Immature natural killer cell (primary cell): ENCODE measurements at places on chromosomes 11 and 22. TPM values are rescaled to one million over a fixed set of nuclear protein-coding genes. Genes with fewer than 3 reads are reported as not detected.

GRCh38 chr11:30936491-30936890, 350.3 kb upstream of the MPPED2 start:
- H3K27me3 ChIP-seq: peaks cover 2% of the 10 kb centered on the region
- H3K36me3 ChIP-seq: no peaks in the 10 kb centered on the region
- no peak overlapping the region for H3K27ac ChIP-seq
- H3K4me3 ChIP-seq: no peak overlapping the region
- DNase-seq: no peak

- peak overlapping the region; percentile 87 for H3K4me3 ChIP-seq
- H3K27ac ChIP-seq: peak overlapping the region; percentile 98
- peak; percentile 49 for DNase-seq
- H3K4me1 ChIP-seq: peaks cover 87% of the 10 kb centered on the region
- H3K36me3 ChIP-seq: peaks cover 58% of the 10 kb centered on the region
Measured at GRCh38 chr22:37230673-37231405, 13.2 kb downstream of the RAC2 start.

The ACRV1 gene
- polyA plus RNA-seq: not detected

- H3K4me1 ChIP-seq: no peaks in the 10 kb centered on the region
- H3K27ac ChIP-seq: no peak overlapping the region
- no peak for DNase-seq
- H3K36me3 ChIP-seq: no peaks in the 10 kb centered on the region
Measured at GRCh38 chr22:44344407-44344806, 31.7 kb upstream of the SHISAL1 start.

The CD3G gene
- polyA plus RNA-seq: 4.1 TPM

- H3K4me3 ChIP-seq: no peak overlapping the region
- no peak for DNase-seq
- no peaks in the 10 kb centered on the region for H3K4me1 ChIP-seq
- peaks cover 2% of the 10 kb centered on the region for H3K27me3 ChIP-seq
- H3K36me3 ChIP-seq: no peaks in the 10 kb centered on the region
Measured at GRCh38 chr22:32596471-32596870, 121.9 kb downstream of the FBXO7 start.

The SLC22A24 gene
- polyA plus RNA-seq: not detected

- DNase-seq: no peak
- no peaks in the 10 kb centered on the region for H3K27me3 ChIP-seq
- H3K27ac ChIP-seq: no peak overlapping the region
- no peaks in the 10 kb centered on the region for H3K36me3 ChIP-seq
- no peaks in the 10 kb centered on the region for H3K4me1 ChIP-seq
Measured at GRCh38 chr11:44403587-44404273, 93.8 kb upstream of the ALX4 start.

GRCh38 chr22:50425179-50425916, 49.5 kb downstream of the SBF1 start:
- H3K27ac ChIP-seq: no peak overlapping the region
- peaks cover 37% of the 10 kb centered on the region for H3K36me3 ChIP-seq
- peaks cover 3% of the 10 kb centered on the region for H3K27me3 ChIP-seq
- no peak for DNase-seq
- H3K4me1 ChIP-seq: no peaks in the 10 kb centered on the region
- no peak overlapping the region for H3K4me3 ChIP-seq

GRCh38 chr11:66335531-66336233, 552 bp downstream of the RIN1 start:
- peaks cover 10% of the 10 kb centered on the region for H3K27me3 ChIP-seq
- no peak overlapping the region for H3K27ac ChIP-seq
- H3K4me3 ChIP-seq: peak overlapping the region; percentile 78
- DNase-seq: no peak
- peaks cover 15% of the 10 kb centered on the region for H3K4me1 ChIP-seq
- H3K36me3 ChIP-seq: peaks cover 19% of the 10 kb centered on the region

GRCh38 chr11:3104961-3105790, 48.0 kb upstream of the CARS1 start:
- no peak for DNase-seq
- peaks cover 3% of the 10 kb centered on the region for H3K36me3 ChIP-seq
- H3K27ac ChIP-seq: peak overlapping the region; percentile 80
- peaks cover 31% of the 10 kb centered on the region for H3K4me1 ChIP-seq
- no peak overlapping the region for H3K4me3 ChIP-seq

DNA sequence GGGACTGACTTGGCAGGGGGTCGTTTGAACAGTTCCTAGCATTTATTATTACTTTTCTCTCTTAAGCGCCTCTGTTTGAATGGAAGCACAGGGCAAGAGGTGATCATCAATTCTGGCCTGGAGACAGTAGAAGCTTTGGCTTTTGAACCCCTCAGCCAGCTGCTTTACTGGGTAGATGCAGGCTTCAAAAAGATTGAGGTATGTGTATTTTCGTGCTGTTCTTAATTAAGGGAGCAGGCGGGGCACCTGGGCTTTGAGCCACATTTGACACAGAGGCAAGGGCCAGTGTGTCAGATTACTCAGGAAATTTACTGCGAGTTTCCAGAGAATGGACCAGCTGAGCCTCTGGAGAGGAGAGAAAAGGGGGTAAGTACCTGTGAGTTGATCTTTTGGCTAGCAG, 102.4 kb upstream of the SORL1-AS1 start:
- no peak overlapping the region for H3K27ac ChIP-seq
- H3K36me3 ChIP-seq: peaks cover 30% of the 10 kb centered on the region
- DNase-seq: no peak
- peaks cover 13% of the 10 kb centered on the region for H3K27me3 ChIP-seq
- H3K4me3 ChIP-seq: no peak overlapping the region

The P2RX3 gene
- not detected for polyA plus RNA-seq

DNA sequence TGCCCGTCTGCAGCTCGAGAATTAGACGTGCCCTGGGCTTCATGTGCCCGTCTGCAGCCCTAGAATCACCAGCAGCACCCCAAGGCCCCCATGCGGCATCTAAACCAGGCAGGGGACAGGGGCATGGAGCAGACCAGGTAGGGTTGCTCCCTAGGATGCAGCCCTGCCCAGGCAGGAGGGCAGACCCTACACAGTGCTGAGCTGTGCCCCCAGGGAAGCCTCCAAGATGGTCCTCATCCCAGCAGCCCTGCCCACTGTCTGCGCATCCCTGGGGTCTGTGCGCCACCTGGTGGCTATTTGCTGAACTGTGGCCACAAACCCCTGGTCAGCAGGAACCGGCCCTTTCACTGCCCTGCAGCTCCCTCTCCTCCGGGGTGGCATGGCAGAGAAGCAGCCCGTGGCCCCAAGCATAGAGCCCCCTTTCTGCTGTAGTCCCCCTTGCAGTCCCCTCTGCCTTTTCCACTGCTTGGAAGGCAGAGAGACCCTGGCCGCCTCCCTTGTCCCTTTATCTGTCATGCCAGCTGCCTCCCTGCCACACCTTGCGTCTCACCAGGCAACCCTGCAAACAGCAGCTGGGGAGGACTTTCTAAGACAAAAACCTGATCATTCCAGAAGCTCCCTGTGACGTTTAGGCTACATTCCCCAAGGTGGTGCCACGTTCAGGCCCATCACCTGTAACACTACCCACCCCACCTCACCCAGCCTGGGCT, 86.6 kb downstream of the KCNQ1 start:
- no peak overlapping the region for H3K27ac ChIP-seq
- no peaks in the 10 kb centered on the region for H3K36me3 ChIP-seq
- H3K4me1 ChIP-seq: peaks cover 13% of the 10 kb centered on the region
- DNase-seq: peak; percentile 65

- H3K27ac ChIP-seq: no peak overlapping the region
- DNase-seq: no peak
- H3K36me3 ChIP-seq: no peaks in the 10 kb centered on the region
- H3K4me1 ChIP-seq: no peaks in the 10 kb centered on the region
Measured at GRCh38 chr11:2797121-2797711, 88.4 kb downstream of the CDKN1C start.

The UPK2 gene
- 0.81 TPM for polyA plus RNA-seq

DNA sequence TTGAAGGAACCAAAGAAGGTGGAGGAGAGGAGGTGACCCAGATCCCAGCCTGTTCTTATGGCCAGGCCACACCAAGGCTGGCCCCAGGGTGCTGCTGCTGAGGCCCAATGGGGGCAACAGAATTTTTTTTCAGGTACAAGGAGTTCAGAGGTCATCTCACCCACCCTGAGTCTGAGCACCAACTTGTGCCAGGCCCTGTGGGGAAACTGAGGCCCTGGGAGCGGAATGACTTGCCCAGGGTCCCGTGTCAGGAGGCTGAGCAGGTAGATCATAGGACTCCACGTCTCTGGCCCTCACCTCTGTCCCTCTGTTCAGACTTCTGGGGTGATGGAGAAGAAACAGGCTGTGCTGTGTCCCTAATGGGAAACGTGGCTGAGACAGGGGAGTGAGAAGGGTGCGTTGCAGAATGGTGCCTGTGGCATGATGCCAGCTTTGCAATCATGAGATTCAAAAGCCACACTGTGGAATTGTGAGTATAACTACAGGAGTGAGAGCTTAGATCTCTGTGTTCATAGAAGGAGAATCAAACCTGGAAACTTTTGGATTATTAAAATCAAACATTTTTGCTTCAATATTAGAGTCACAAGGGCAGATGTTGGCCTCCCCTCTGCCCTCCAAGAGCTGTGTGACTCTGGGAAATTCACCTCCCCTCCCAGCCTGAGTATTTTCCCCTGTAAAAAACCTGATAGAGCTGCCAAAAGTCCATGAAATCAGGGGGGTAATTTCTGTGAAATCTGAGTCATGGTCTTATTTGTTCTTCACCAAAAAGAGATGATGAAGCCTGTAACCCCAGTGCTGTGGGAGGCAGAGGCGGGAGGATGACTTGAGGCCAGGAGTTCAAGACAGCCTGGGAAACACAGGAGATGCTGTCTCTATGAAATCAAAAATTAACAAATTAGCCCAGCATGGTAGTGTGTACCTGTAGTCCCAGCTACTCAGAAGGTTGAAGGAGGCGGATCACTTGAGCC, 874 bp downstream of the APOL1 start:
- peak overlapping the region; percentile 93 for H3K27ac ChIP-seq
- no peak for DNase-seq
- H3K36me3 ChIP-seq: peaks cover 8% of the 10 kb centered on the region
- peaks cover 65% of the 10 kb centered on the region for H3K4me1 ChIP-seq

- no peak overlapping the region for H3K4me3 ChIP-seq
- no peak for DNase-seq
- H3K4me1 ChIP-seq: no peaks in the 10 kb centered on the region
- H3K27me3 ChIP-seq: no peaks in the 10 kb centered on the region
Measured at GRCh38 chr11:132347156-132348090, 977.0 kb downstream of the NTM start.

GRCh38 chr11:101336155-101336554, 206.5 kb upstream of the PGR start:
- H3K27ac ChIP-seq: no peak overlapping the region
- DNase-seq: no peak
- H3K36me3 ChIP-seq: no peaks in the 10 kb centered on the region

GRCh38 chr22:36287881-36288515, 35.1 kb downstream of the APOL1 start:
- peaks cover 60% of the 10 kb centered on the region for H3K36me3 ChIP-seq
- H3K4me1 ChIP-seq: peaks cover 58% of the 10 kb centered on the region
- DNase-seq: no peak
- H3K4me3 ChIP-seq: no peak overlapping the region

The IGF2 gene
- polyA plus RNA-seq: not detected

- H3K4me3 ChIP-seq: no peak overlapping the region
- no peaks in the 10 kb centered on the region for H3K4me1 ChIP-seq
- DNase-seq: no peak
- H3K27ac ChIP-seq: no peak overlapping the region
- no peaks in the 10 kb centered on the region for H3K27me3 ChIP-seq
Measured at GRCh38 chr11:110470716-110471115, 41.0 kb downstream of the FDX1 start.

GRCh38 chr11:70230840-70231710, 28.0 kb downstream of the FADD start:
- no peak overlapping the region for H3K27ac ChIP-seq
- peaks cover 3% of the 10 kb centered on the region for H3K27me3 ChIP-seq
- no peak for DNase-seq
- no peaks in the 10 kb centered on the region for H3K4me1 ChIP-seq
- no peaks in the 10 kb centered on the region for H3K36me3 ChIP-seq
- no peak overlapping the region for H3K4me3 ChIP-seq

DNA sequence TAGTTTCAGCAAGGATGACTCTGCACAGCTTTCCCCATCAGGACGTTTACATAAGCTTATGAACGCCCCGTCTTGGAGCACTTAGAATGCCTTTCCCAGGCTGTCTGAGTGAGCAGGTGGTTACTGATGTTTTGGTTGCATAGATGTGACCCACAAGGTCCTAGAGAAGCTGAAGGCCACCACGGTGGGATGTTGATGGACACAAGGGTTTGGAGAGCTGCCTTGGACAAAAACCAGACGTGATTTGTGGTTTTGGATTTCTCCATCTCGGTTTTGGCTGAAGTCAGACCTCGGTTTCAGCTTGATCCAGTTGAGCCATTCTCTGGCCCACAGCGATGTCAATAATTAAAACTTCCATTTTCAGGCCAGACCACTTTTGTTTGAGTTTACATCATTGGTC, 151.9 kb downstream of the LDLRAD3 start:
- H3K4me1 ChIP-seq: peaks cover 15% of the 10 kb centered on the region
- no peak for DNase-seq
- H3K4me3 ChIP-seq: no peak overlapping the region
- peaks cover 21% of the 10 kb centered on the region for H3K27me3 ChIP-seq

The BBOX1 gene
- not detected for polyA plus RNA-seq

- no peak overlapping the region for H3K27ac ChIP-seq
- H3K4me1 ChIP-seq: no peaks in the 10 kb centered on the region
- H3K36me3 ChIP-seq: no peaks in the 10 kb centered on the region
- DNase-seq: no peak
- H3K27me3 ChIP-seq: peaks cover 2% of the 10 kb centered on the region
Measured at GRCh38 chr11:132595711-132596134, 936.6 kb downstream of the OPCML start.

DNA sequence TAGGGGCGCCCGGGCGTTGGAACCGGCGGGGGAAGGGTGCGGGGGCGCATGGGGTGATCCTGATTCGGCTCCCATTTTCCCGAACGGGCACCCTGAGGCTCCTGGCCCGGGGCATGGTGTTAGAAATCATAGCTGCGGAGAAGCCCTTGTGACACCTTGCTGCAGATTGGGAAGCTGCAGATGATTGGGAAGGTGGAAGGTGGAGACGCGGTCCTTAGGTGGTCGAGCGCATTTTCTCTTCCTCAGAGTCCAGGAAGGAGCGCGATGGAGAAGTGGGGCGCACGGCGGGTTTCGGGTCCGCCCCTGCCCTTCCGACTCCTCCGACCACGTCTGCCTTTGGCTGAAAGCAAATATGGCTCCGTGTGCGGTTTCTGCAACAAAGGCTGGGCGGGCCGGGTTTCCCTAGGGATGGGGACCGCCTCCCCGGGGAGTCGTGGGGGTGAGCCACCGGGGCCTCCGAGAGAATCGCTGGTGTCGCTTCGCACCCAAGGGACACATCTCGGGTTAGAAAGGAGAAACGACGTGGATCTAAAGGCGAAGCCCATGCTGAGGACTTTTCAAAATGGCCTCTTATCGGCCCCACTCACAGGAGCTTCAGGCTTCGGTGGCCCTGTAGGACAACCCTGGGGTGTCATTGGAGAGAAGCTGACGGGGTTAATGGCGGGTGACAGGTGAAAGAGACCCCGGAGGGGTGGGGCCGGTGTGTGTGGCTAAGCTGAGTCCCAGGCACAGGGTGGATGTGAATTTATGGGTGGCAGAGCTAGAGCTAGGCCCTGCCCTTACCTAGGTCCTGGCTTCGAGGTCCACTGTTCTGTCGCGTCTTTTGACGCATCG, 707 bp upstream of the FTH1 start:
- H3K27ac ChIP-seq: peak overlapping the region; percentile 94
- H3K27me3 ChIP-seq: peaks cover 42% of the 10 kb centered on the region
- H3K36me3 ChIP-seq: peaks cover 23% of the 10 kb centered on the region
- H3K4me1 ChIP-seq: peaks cover 44% of the 10 kb centered on the region
- H3K4me3 ChIP-seq: peak overlapping the region; percentile 90

The MOV10L1 gene
- polyA plus RNA-seq: 1.4 TPM

GRCh38 chr11:121293288-121293594, 670 bp downstream of the SC5D start:
- H3K27me3 ChIP-seq: peaks cover 11% of the 10 kb centered on the region
- peak overlapping the region; percentile 98 for H3K27ac ChIP-seq
- no peak for DNase-seq
- peaks cover 32% of the 10 kb centered on the region for H3K4me1 ChIP-seq
- no peaks in the 10 kb centered on the region for H3K36me3 ChIP-seq
